CD4-positive, CD25-positive, alpha-beta regulatory T cell (primary cell): ENCODE measurements at places on chromosomes 1 and 21.

- DNase-seq: no peak
- no peaks in the 10 kb centered on the region for H3K4me1 ChIP-seq
- no peak overlapping the region for H3K4me3 ChIP-seq
These were observed 53.2 kb downstream of the RAB3GAP2 start for GRCh38 chr1:220219136-220219442.

DNA sequence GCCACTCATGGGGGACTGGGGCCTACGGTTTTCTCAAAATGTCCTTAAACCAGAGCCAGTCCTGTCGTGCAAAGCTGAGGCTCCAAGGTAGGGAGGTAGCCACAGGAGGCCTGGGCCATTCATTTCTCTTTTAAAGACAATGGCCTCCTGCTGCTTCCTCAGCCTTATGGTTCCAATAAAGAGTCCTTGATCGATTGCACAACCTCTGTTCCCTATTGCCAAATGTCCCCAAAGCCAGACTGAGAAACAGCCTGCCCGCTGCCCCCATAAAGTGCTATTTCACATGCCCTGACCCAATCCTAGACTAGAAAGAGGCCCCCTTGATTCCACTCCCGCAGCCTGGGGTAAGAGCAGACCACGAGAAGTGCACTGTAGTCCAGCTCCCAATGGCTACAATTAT is 166.7 kb downstream of the CLIC6 start:
- peaks cover 19% of the 10 kb centered on the region for H3K4me1 ChIP-seq
- no peaks in the 10 kb centered on the region for H3K27me3 ChIP-seq
- peaks cover 85% of the 10 kb centered on the region for H3K36me3 ChIP-seq
- DNase-seq: no peak

DNA sequence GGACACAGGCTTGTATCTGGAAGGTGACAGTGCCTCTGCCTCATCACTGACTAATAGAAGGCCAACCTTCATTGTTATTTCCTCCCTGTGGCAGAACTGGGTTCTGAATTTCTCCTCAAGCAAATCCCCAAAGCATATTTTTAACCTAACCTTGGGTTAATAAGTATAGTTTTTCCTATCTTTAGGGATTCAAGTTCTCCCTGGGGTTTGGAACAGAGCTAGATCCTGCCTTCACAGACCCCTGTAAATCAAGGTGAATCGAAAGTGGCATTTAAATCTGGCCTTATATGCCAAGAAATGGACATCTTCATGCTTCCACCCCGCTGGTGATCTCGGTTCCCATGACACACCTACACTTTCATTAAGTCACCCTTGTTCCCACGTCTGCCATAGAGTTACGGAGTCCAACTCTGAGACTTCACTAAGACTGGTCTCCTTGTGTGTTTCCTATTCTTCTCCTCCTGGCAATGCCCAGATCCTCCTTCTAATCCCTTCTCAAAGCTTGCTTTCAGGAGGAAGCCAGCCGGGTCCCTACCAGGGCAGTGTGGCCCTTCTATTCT is 4.3 kb upstream of the CHI3L2 start:
- peaks cover 92% of the 10 kb centered on the region for H3K4me1 ChIP-seq
- H3K36me3 ChIP-seq: no peaks in the 10 kb centered on the region
- H3K27ac ChIP-seq: peak overlapping the region; percentile 85
- H3K27me3 ChIP-seq: no peaks in the 10 kb centered on the region
- no peak overlapping the region for H3K4me3 ChIP-seq
- no peak for DNase-seq

DNA sequence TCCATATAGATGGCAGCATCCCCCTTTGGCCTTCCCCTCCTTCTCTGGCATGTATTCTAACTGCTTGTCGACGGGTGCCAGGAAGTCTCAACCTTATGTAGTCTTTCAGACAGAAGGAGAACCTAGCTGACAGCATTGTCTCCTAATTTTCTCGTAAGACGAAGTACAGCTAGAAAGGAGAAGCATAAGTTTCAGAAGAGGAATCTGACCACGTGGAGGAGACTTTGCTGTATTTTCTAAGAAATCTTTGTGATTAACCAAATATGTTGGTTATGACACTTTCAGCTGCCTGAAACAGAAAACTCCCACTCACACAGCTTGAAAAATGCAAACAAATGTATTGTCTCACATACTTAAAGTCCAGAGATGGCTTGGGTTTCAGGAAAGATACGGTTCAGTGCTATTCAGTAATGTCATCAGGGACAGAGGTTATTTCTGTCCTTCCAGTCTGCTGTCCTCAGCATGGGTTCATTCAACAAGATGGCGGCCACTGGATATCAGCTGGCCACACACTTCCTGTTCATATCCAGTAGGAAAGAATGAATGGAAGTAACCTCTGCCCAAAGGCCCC is 109.5 kb upstream of the ZNF648 start:
- no peaks in the 10 kb centered on the region for H3K36me3 ChIP-seq
- H3K27me3 ChIP-seq: peaks cover 2% of the 10 kb centered on the region
- no peak overlapping the region for H3K27ac ChIP-seq
- no peak for DNase-seq
- no peaks in the 10 kb centered on the region for H3K4me1 ChIP-seq

DNA sequence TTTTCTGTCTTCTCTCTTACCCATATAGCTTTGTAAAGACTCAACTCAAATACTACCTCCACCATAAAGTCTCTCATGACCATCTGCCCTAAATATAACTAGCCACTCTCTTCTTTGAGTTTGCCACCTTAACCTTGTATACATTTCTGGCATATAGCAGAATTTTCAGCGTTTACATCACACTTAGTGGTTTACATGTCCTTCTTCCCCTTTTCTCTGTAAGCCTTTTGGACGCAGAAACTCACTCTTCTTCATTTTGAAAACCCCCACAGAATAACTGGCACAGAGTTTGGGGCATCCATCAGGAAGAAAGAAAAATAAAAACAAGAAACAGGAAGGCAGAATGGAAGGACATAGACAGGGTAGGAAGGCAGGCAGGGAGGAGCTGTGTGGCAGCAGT is 131.8 kb upstream of the DUSP10 start:
- H3K36me3 ChIP-seq: no peaks in the 10 kb centered on the region
- H3K27ac ChIP-seq: no peak overlapping the region
- DNase-seq: no peak
- H3K4me1 ChIP-seq: no peaks in the 10 kb centered on the region

GRCh38 chr1:89545264-89546038 is 20.8 kb downstream of the LRRC8B start:
- no peaks in the 10 kb centered on the region for H3K27me3 ChIP-seq
- H3K36me3 ChIP-seq: no peaks in the 10 kb centered on the region
- H3K4me3 ChIP-seq: peak overlapping the region; percentile 24

DNA sequence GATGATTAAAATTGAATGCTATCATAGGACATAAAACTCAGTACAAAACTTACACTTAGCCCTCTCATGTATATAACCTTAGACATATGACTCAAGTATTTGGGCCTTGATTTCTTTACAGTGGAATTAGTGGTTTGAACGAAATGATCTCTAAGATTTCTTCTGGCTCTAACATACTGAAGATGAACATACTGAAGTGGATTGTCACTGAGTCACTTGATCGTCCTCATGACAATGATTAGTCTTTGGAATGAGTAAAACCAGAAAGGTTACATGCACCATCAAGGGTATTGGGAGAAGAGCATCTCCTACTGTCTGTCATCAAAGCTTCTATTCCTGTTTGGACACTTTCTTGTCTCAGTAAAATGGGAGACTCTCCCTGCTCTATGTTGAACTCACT is 17.4 kb downstream of the FMN2 start:
- H3K27ac ChIP-seq: no peak overlapping the region
- no peak overlapping the region for H3K4me3 ChIP-seq
- H3K4me1 ChIP-seq: no peaks in the 10 kb centered on the region
- H3K27me3 ChIP-seq: no peaks in the 10 kb centered on the region

- peaks cover 7% of the 10 kb centered on the region for H3K27me3 ChIP-seq
- no peak for DNase-seq
- no peak overlapping the region for H3K4me3 ChIP-seq
These were observed 25.6 kb downstream of the SLC22A15 start for GRCh38 chr1:116001739-116002487.

- no peak overlapping the region for H3K4me3 ChIP-seq
- H3K27me3 ChIP-seq: no peaks in the 10 kb centered on the region
- no peak for DNase-seq
- no peaks in the 10 kb centered on the region for H3K36me3 ChIP-seq
- no peak overlapping the region for H3K27ac ChIP-seq
These were observed 8.6 kb upstream of the C1orf159 start for GRCh38 chr1:1124508-1124785.

GRCh38 chr1:111516005-111516535 is 12.6 kb upstream of the ADORA3 start:
- no peak overlapping the region for H3K27ac ChIP-seq
- DNase-seq: peak; percentile 44
- peak overlapping the region; percentile 19 for H3K4me3 ChIP-seq
- H3K4me1 ChIP-seq: peaks cover 52% of the 10 kb centered on the region
- no peaks in the 10 kb centered on the region for H3K36me3 ChIP-seq
- no peaks in the 10 kb centered on the region for H3K27me3 ChIP-seq

GRCh38 chr1:3207217-3207848 is 138.3 kb downstream of the PRDM16 start:
- no peak overlapping the region for H3K27ac ChIP-seq
- DNase-seq: no peak
- H3K27me3 ChIP-seq: no peaks in the 10 kb centered on the region
- H3K4me1 ChIP-seq: no peaks in the 10 kb centered on the region

GRCh38 chr1:169959686-169960085 is 66.0 kb upstream of the SCYL3 start:
- no peaks in the 10 kb centered on the region for H3K27me3 ChIP-seq
- no peaks in the 10 kb centered on the region for H3K4me1 ChIP-seq
- peaks cover 3% of the 10 kb centered on the region for H3K36me3 ChIP-seq
- no peak overlapping the region for H3K27ac ChIP-seq

DNA sequence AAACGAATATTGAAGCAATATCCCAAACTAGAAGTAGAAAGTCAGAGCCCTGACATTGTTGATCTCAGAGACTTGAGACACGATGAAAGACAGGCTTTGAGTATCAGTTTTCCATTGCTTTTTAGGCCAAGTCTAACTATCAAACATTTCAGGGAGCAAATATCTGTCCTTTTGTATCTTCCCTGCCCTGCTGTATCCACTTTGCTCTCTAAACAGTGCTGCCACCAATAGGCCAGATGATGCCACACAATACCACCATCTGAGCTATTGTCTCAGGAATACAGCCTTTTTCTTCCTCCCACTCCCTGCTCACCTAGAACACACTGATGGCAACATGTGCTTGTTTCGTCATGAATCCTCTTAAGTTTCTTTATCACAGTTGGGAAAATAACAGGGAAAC is 62.6 kb upstream of the SPAG17 start:
- no peak for DNase-seq
- H3K4me1 ChIP-seq: no peaks in the 10 kb centered on the region
- H3K4me3 ChIP-seq: no peak overlapping the region
- H3K36me3 ChIP-seq: no peaks in the 10 kb centered on the region
- no peak overlapping the region for H3K27ac ChIP-seq
- H3K27me3 ChIP-seq: no peaks in the 10 kb centered on the region

DNA sequence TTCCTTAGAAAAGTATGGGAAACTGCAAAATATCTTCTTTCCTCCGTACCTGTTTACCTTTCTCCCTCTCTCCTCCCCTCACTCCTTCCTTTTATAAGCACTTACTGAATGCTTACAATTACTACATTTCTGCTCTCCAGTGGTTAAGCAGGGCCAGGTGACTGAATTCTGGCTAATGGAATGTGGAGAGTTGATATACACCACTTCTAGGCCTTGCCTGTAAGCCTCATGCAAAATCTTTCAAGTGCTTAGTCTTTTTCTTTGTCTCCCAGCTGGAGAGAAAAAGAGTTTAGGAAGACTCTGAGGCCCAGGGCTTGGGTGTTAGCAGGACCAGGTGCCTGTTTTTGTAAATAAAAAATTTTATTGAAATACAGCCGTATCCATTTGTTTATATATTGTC is 77.7 kb upstream of the CACNA1E start:
- peaks cover 7% of the 10 kb centered on the region for H3K4me1 ChIP-seq
- H3K27ac ChIP-seq: no peak overlapping the region
- DNase-seq: no peak
- no peaks in the 10 kb centered on the region for H3K36me3 ChIP-seq
- no peaks in the 10 kb centered on the region for H3K27me3 ChIP-seq

DNA sequence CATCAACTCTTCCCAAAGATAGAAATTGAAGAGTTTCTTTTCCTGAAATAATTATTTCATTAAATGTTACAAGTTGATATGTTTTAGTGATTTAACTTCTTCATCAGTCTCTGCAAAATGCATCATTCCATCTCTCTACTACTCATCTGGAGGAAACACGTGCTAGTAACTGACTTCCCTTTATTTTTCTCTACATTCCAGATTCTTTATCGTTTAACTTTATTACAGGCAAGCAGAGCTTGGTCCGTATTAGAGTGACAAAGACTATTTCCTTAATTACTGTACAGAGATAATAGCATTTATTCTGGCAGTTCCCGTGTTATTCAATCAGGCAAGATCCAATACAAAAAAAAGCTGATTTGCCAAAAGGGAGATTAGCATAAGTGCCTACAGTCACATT is 88.6 kb downstream of the TM2D1 start:
- no peak overlapping the region for H3K27ac ChIP-seq
- H3K27me3 ChIP-seq: peaks cover 4% of the 10 kb centered on the region
- peaks cover 3% of the 10 kb centered on the region for H3K4me1 ChIP-seq
- H3K4me3 ChIP-seq: no peak overlapping the region
- DNase-seq: no peak
- no peaks in the 10 kb centered on the region for H3K36me3 ChIP-seq

DNA sequence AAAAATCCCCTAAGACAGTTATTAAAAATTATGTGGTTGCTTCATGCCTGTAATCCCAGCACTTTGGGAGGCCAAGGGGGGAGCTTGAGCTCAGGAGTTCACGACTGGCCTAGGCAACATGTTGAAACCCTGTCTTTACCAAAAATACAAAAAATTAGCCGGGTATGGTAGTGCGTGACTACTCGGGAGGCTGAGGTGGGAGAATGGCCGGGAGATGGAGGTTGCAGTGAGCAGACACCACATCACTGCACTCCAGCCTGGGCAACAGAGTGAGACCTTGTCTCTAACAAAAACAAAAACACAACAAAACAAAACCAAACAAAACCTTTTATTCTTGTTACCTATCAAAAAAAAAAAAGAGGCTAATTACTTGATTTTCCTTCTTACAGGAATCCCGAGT is 2.1 kb downstream of the ELK4 start:
- H3K36me3 ChIP-seq: peaks cover 4% of the 10 kb centered on the region
- no peak for DNase-seq
- H3K27ac ChIP-seq: peak overlapping the region; percentile 91
- no peaks in the 10 kb centered on the region for H3K27me3 ChIP-seq
- peaks cover 56% of the 10 kb centered on the region for H3K4me1 ChIP-seq
